ENCODE measurements at places on chromosomes 1 and 21.
A peak's percentile ranks its signal among the peaks of the same experiment; 100 is the strongest.

GRCh38 chr1:182275271-182275670 is 116.3 kb downstream of the GLUL start:
- no peak for DNase-seq

DNA sequence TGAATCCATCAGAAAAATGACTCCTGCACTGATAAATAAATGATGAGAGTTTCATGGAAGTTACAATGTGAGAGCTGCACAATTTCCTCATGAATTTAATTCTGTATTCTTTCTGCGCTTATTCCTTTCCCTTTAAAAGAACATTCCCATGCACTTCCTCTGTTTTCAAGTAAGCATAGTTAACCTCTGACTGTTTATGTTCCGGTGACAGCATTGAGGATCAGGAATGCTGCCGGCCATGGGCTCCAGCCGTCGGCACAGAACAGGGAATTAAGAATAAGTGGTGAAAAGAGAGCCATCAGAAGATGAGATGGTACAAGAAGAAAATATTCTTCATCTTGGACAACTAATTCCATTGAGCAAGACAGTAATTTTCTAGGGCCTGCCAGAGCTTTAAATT is 65.3 kb downstream of the SUSD4 start:
- DNase-seq = no peak

- DNase-seq = no peak
Observed at GRCh38 chr1:161631076-161631475, at the start of gene FCGR3B. TSS of gene FCGR3B (minus strand) at chr1:161631176. CDS start at chr1:161631094, 82 bp downstream.

GRCh38 chr1:207815913-207816291 is 64.0 kb downstream of the CD46 start:
- DNase-seq = no peak

GRCh38 chr1:27525296-27526272 is 35.6 kb upstream of the WASF2 start:
- peak; percentile 65 for DNase-seq

GRCh38 chr1:182460550-182460951 is 10.6 kb downstream of the RGSL1 start:
- no peak for DNase-seq

GRCh38 chr1:39047374-39048229 is 21.5 kb downstream of the NDUFS5 start:
- no peak for DNase-seq

- peak; percentile 66 for DNase-seq
Observed at GRCh38 chr1:10507111-10507879, 32.5 kb downstream of the PEX14 start.

DNA sequence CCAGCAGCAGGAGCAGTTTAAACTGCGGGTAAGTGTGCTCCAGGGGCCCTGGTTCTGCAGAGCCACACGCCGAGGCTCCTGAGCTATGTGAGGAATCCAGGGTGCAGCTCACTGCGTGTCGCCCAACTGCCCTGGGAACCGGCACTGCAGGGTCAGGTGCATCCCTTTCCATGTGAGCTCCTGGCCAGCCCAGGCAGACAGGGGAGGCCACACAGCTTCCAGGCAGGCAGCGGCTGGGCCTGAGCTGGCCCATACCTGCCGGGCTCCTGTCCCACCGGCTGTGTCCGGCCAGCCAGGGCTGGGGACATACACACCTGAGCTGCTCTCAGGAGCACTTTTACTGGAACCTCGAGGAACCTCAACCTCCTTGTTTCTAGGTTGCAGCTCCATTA is 18.6 kb upstream of the COL18A1 start:
- no peak for DNase-seq

GRCh38 chr1:229856009-229856650 is 210.9 kb upstream of the GALNT2 start:
- no peak for DNase-seq

- no peak for DNase-seq
Observed at GRCh38 chr1:30732277-30732996, 9.1 kb upstream of the MATN1 start.

DNA sequence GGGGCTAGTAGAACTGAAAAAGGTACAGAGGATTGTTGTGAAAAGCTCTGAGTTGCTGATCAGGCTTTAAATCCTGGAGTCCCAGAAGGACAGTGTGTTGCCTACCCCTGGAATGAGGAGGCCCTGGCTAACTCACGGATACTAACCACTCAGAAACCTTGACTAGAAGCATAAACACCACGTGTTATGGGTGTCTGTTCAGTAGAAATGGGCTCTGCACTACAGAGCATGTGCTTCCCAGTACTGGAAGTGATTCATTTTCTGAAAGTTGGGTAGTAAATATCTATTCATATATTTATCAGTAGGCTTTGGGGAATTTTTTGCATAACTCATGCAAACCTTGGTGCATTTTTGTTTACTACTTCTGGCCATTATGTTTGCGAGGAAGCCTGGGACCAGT is 15.1 kb upstream of the CLCA1 start:
- no peak for DNase-seq

DNA sequence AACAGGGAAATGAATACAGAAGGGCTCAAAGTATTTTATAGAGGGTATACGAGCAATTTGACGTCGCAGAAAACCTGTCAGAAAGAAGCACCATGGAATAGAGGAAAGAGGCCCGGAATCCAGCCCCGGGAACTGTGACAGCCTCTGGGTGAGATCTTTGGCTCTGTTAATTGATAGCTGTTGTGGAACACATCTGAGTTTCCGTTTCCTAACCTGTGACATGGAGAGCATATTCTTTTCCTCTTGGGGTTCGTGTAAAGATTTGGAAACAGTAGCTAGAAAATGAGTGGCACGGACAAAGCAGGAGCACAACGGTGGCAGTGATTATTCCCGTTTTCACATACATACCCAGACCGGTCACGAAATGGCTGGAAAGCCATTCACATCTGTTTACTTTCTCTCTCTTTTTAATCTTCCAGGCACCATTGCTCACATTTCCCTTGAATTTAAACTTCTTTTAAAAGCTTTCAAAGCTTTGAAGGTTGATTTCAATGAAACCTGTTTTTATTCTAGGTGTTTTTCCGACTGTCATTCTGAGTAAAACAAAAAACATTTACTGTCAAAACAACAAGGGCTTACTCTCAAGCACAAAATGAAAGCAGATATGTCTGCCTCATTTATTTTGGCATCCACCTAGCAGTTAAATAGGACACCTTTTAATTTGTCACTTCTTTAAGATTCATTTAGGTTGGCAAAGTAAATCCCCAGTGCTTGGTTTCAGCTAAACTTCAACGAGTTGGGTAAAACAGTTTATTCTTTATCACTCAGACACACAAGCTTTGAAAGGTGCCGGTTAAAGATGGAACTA is 26.7 kb upstream of the C8B start:
- DNase-seq = no peak

GRCh38 chr21:21230672-21231071 is 232.5 kb downstream of the NCAM2 start:
- DNase-seq = no peak

- peak; percentile 68 for DNase-seq
Observed at GRCh38 chr21:26715878-26716506, 129.2 kb downstream of the ADAMTS1 start.
